NCI-H2171 treated with DMSO at 0.1 percent for 48 hours (cell line): ENCODE measurements at places on chromosomes 13 and 19.

DNA sequence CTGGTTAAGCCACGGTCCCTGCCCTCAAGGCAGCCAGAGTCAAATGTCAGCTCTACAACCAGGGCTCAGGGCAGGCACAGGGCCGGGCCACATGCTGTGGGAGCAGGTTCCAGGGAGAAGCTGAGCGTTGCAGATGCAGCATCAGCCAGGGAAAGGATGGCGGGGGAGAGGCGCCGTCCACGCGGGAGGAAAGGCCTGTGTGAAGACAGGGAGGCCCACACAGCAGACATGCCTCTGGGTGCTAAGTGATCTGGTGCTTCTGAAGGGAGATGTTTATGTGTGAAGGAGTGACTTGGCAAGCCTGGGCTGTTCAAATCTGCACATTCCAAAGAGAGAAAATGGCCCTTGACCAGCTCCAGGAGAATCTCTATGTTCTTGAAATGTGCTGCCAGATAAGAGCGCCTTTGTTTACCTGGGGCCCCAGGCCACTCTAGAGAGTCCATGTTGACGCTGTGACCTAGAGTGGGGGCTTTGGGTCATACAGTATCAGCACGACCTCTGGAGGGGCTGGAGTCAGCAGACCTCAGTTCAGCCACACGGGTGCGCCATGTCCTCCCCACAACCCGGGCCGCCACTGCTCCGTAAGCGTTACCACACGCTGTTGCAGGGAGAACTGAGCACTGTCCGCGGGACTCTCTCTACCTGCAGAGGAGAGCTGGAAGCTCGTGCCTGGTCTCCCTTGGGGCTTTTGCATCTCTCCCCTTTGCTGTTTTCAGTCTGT is 15.9 kb upstream of the ATF5 start:
- no peak for DNase-seq

DNA sequence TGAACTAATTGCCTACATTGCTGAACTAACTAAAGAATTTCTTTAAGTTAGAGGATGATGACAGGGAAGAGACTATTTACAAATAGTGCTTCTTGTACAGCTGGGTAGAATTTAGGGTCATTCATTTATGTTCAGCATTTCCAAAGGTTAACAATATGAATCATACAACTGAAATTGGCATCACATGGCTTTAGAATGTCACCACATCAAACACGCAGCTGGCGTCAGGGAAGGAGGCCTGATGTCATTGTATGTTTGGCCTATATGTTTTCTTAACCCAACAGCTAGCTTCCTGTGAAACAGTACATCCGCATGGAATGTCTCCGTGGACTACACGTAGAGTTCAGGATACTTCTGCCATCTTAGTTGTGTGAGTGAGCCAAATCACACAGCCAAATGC is 99.0 kb upstream of the TNFSF11 start:
- no peak for DNase-seq

DNA sequence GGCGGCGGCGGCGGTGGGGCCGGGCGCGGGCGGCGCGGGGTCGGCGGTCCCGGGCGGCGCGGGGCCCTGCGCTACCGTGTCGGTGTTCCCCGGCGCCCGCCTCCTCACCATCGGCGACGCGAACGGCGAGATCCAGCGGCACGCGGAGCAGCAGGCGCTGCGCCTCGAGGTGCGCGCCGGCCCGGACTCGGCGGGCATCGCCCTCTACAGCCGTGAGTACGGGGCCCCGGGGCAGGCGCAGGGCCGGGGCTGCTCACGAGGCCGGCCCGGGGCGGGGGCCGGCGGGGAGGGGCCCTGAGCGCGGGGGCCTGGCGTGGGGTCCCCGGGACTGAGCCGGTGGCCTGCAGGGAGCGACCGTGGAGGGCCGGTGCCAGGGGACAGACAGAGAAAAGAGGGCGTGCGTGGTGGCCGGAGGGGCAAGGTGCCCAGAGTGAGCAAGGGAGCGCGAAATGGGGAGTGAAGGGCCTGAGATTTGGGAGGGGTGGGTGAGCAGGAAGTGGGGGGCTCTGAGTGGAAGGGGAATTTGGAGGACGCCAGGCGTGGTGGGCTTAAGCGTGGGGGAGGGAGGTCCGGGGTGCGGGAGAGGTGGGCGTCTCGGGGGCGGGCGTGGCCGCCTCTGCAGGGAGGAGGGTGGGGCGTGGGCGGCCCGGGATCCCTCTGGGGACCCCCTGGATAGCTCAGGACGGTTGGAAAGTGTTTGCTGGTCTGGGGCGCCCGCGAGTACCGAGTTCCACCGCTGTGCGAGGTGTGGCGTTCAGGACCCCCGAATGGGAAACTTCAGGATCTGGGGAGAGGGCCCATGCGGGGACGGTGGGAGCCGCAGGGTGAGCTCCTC is 575 bp downstream of the CARM1 start:
- peak; percentile 37 for DNase-seq

GRCh38 chr19:3274942-3275582 is 50.6 kb downstream of the CELF5 start:
- DNase-seq = peak; percentile 85

- no peak for DNase-seq
Observed at GRCh38 chr19:46176116-46176860, 28.2 kb downstream of the IGFL2 start.

GRCh38 chr13:28707629-28708427 is 10.9 kb downstream of the SLC46A3 start:
- DNase-seq = no peak

DNA sequence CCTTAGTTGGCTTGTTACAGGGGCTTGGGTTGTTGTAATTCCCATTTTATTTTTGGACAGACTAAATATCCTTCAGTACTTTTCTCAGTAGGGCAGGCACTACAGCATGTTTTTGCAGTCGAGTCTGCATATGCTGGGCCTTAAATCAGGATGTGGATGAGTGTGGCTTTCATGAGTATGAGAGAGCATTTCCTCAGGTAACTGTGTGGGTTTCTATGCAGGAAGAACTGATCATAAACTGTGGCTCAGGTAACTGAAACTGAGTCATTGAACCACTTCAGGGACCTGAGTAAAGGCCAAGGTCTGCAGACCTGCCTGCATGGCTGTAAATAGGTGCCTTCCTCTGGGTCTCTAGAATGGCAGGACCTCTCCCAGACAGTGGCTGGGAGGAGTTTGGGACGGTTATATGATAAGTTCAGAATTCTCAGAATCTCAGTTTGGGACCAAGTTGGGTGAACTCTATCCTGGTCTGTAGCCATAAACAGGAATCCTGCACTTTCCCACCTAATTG is 112.1 kb downstream of the ZNF737 start:
- no peak for DNase-seq

DNA sequence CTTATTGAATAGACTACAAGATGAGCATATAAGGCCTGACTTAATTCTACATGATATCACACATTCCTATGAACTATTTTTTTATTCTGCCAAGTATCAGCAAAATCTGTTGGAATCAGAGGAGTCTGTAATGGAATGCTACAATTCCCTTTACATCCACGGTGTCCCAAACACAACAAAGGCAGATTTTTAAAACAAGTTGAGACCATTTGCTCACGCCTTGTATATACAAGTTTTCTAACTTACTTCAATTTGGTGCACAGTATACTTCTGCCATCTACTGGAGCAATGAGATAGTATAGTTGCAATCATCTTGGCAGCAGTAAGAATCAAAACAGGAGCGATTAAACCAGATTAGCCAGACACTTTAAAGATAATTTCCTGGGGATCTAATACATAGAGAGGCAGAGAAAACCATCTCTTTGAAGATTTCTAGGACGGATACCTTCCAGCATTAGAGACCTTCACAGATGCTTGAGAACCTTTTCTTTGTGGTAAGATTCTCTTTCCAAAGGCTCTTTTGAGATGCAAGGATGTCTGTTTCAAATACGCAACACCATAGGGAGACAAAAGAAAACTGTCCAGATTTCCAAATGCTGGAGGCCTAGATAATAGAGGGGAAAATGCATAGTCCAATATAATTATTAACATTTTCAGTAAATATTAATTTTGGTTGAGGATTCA is 302.0 kb upstream of the MIR17HG start:
- no peak for DNase-seq

DNA sequence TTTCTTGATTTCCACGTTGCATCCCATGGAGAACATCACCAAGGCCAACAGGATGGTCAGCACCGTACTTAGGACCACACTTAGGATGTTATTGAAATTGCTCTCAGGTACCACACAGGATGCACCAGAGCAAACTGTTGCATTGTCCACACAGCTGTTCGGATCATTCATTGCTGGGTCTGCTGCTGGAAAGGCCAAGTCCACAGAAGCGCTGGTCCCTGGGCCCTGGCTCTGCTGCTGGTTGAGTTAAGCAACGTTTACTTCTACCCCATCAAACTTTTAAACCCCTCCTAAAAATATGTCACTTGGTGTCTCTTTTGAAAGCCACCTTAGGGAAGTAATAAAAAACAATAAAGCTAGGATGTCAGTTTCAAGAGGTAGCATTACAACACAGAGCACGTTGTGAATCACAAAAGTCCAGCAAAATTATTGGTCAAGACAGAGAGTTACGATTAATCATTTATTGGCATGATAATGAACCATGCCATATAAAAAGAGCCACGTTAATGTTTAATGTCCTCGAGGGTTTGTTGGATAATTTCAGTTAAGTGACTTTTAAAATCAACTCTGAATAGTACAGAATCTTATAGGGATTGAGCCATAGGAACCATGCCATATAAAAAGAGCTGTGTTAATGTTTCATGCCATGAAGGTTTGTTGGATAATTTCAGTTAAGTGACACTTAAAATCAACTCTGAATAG is at the start of gene SLC10A2:
Gene SLC10A2, minus strand, starts transcription at position 339 of the 702 bp plus-strand sequence. Its CDS starts 168 bp downstream, at position 171.
- DNase-seq = no peak
